SJCRH30 (cell line): ENCODE measurements at places on chromosomes 3 and 15. TPM values are rescaled to one million over a fixed set of nuclear protein-coding genes. Genes with fewer than 3 reads are reported as not detected.

DNA sequence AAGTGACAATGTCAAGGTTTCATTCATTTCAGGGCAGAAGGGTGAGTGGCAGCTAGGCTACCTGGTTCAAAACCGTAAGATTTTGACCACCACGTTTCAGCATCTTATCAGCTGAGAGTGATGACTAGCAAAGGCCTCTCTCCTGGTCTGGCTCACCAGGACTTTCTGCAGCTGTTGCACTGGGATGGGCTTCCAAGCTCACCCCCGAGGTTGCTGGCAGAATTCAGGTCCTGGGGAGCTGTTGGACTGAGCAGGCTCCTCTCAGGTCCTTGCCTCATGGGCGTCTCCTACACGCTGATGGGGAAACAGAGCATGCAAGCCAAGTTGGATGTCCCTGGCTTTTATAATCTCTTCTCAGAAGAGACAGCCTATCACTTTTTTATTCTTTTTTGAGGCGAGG lies 88.8 kb upstream of the RNU6-1 start:
- DNase-seq = no peak

DNA sequence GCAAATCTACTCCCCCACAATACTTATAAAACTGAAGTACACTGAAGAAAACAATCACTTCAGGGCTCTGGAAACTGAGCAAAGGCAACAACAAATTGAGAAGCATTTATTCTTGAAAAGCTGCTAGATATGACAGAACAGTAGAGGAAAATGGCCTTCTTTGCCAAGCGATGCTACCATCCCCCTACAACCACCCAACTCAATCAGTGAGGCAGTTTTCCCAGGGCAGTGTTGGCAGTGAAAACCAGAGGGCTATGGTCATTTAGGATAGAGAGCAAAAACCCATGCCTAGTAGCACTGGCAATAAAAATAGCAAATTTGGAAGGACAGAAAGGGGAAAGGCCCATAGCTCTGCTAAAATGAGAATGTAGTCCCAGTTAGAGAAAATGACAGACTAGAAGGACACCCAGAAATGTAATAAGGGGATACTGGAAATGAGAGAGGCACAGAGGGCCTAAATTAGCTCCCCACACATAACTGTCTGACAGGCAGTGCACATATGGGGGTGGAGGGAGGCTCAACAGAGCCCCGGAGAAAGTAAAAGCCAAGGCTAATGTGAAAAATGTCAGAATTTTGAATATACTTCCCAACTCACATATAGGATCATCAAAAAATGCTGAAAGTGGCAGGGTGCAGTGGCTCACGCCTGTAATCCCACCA lies 143.5 kb downstream of the GSK3B start:
- no peak for DNase-seq

Gene EFCC1
- total RNA-seq = 0.05 and 0.08 TPM in 2 replicates

DNA sequence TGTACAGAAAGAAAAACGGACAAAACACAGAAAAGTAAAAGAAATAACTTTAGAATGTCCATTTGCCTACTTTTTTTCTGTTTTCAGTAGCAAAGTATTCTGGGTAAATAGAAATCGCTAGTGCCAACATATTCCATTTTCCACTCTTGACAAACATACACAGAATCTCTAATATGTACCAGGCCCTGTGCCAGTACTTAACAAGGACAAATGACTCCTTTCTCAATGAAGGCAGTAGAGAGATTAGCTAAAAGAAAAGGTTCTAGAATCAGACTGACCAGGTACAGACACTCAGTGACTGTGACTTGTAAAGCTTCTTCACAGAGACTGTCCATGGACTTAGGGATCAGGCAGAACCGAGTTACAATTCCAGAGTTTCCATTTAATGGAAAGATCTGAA lies 165.8 kb upstream of the STAC start:
- DNase-seq = no peak

DNA sequence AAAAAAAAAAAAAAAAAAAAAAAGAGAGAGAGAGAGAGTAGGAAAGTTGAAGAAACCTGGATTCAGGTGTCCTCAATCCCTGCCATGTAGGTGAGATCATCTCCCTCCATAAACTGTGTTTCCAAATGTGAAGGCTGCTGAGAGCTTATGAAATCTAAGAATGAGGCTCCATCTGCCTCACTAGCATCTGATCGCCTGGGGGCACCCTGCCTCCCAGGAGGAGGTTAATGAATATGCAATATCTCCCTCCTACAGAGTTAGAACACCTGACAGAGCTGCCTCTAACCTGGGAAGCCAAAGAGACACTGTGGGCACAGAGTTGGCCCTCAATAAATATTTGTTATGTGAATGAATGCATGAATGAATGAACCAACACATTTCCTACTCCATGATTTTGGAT lies 23.8 kb upstream of the ZNF148 start:
- no peak for DNase-seq

Gene CIDEC
- not detected in 2 replicates for total RNA-seq

Gene TIGIT
- total RNA-seq = 0.05 and 0.08 TPM in 2 replicates

Gene ACKR2
- total RNA-seq = not detected in 2 replicates

GRCh38 chr3:15646851-15647511 lies 45.4 kb downstream of the BTD start:
- DNase-seq = peak; percentile 81

Gene ADAMTS17
- total RNA-seq = 4.0 and 4.1 TPM in 2 replicates

Gene SCAANT1
- not detected in 2 replicates for total RNA-seq

- peak; percentile 87 for DNase-seq
Measured at GRCh38 chr3:56124546-56124945, 343.7 kb downstream of the ERC2 start.

Gene DNASE1L3
- not detected in 2 replicates for total RNA-seq

- peak; percentile 64 for DNase-seq
Measured at GRCh38 chr15:76566276-76566675, 229.7 kb downstream of the ISL2 start.

GRCh38 chr3:181383760-181384159 lies 328.0 kb upstream of the SOX2 start:
- DNase-seq = peak; percentile 10

Gene C2CD4A
- total RNA-seq = 0.04 and 0.10 TPM in 2 replicates

Gene TRH
- total RNA-seq = not detected in 2 replicates

DNA sequence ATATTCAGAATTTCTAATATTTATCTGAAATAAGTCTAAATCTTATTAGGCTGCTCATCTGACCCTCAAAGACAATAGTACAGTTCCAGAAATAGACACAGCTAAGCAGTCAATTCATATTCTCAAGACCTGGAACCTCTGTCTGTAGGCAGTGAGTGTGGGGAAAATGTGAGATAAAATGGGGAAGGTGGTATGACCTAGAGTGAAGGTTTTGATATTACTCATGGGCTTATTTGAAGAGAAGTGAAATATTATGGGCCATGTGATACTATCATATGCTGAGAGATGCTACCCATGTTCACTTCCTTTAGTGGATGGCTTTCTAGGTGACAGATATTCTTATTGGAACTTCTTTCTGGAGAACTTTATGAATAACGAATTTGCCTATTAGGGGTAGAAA lies 33.5 kb downstream of the TGFBR2 start:
- no peak for DNase-seq

DNA sequence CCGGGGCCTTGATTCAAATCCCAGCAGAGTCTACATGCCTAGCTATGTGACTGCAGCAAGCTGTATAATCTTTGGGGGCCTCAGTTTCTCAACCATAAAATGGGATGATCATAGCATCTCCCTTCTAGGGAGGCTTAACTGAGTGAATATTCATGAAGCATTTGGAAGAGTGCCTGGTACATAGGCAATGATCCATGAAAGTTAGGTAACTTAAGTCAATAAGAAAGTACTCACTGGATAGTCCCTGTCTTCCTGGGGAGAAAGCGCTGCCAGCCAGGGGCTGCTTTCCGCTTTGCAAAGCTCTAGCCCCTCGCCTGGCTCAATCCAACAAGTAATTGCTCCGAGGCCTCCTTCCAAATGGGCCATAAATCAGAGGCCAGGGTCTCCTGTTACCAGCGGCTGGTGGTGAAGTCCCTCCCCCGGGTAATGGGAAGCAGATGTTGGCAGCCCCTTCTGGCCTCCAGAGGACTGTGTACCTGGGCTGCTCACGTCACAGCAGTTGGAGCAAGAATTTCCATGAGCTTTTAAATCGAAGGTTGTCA lies 521.9 kb upstream of the PROK2 start:
- no peak for DNase-seq

Gene ZNF770
- total RNA-seq = 48.4 and 57.4 TPM in 2 replicates

DNA sequence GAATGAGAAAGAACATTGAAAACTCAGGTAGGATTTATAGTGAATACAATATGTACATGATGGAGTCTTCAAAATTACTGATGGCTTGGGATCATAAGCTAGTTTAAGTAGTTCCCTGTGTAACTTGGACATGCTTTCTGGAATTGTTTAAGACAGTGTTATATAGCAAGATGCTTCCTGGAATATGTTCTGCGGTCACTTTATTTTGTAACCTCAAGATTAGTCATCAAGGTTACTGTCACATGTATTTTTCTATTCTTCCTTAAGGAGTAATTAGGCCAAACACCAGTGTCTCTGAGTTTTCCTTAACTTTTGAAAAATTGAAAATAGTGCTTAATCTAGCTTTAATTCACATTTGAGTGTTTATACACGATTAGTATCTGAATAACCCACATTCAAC lies 760.3 kb upstream of the ARRDC4 start:
- no peak for DNase-seq

DNA sequence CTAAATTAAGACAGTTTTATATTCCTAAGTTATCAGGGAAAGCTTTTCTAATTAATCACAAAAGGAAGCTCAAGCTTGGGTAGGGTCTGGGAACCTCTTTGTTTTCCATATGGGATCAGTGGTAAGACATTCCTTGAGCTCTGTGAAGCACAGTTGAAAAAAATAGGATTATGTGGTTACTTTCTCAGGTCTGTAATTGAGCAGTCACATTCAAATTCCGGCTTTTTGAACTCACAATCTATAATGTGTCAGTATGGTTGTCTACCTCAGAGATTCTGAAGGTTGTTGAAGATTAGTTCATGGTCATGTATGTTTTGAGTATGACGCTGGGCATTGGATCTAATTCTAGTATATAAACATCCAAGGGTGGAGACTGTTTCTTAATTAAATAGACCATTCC lies 364.5 kb downstream of the LPP start:
- DNase-seq = no peak

DNA sequence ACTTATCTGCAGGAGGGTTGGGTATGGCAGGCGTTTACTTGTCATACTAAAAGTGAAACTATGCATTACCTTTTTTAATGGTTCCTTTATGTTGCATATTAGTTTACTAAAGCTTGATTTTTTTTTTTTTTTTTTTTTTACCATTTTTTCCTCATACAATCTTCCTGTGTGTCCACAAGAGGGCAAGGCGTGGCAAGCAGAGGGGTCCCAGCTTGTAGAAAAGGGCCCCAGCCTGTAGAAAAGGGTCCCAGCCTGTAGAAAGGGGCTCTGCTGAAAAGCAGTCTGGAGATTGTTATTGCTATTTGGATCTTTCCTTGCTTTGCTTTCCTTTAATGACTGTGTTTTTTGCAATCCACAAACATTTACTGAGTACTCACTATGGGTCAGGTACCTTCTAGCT lies 21.9 kb downstream of the MKRN2 start:
- DNase-seq = no peak

DNA sequence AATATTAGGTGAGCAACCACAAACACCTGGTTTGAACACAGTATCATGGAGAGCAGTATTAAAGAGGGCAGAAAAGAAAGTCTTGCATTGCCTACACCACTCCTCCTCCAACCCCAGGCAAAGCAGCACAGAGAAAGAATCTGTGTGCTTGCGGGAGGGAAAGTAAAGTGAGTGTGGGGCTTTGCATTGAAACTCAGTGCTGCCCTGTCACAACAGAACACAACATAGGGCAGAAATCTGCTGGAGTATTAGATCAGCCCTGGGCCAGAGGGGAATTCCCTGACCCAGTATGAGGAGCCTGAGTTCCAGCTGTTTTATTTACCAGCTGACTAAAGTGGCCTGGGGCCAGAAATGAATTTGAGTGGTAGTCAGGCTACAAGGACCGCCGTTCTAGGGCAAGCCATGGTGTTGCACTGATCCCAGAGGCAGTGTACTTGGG lies 75.5 kb downstream of the SPATA16 start:
- DNase-seq = peak; percentile 62
